ENCODE measurements at places on chromosomes 4 and X.

- no peak for DNase-seq
These were observed 206.5 kb upstream of the ZFP42 start for GRCh38 chr4:187789078-187789477.

- no peak for DNase-seq
These were observed 30.7 kb downstream of the MID1IP1 start for GRCh38 chrX:38831949-38832348.

- no peak for DNase-seq
These were observed 76.8 kb downstream of the CFAP299 start for GRCh38 chr4:80412322-80412721.

GRCh38 chr4:164396439-164396838, 357.5 kb upstream of the SMIM31 start:
- no peak for DNase-seq

- no peak for DNase-seq
These were observed 29.2 kb downstream of the P2RY8 start for GRCh38 chrX:1507511-1508463.

GRCh38 chrX:119990556-119991004, 47.0 kb upstream of the NKAP start:
- DNase-seq: no peak

DNA sequence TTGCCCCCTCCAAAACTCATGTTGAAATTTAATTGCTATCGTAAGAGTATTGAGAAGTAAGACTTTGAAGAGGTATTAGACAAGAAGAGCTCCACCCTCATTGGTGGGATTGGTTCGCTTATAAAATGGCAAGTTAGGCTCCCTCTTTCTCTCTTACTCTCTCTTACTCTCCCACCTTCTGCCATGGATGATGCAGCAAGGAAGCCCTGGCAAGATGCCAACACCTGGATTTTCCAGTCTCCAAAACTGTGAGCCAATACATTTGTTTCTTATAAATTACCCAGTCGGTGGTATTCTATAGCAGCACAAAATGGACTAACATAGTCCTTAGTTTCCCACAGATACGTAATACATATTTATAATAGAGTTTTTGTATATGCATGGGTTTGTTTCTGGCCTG, 119.4 kb downstream of the DDIT4L start:
- no peak for DNase-seq

GRCh38 chr4:182922501-182923284, 5.5 kb upstream of the DCTD start:
- no peak for DNase-seq

DNA sequence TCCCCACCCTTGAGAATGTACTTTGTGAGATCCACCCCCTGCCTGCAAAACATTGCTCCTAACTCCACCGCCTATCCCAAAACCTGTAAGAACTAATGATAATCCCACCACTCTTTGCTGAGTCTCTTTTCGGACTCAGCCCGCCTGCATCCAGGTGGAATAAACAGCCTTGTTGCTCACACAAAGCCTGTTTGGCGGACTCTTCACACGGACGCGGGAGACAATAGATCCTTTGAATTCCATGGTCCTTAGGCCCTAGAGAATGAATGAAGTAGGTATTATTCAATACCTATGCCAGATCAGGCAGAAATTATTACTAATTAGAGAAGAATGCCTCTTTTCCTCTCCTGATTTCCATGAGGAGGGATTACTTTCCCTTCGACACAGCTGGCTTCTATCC, 101.0 kb downstream of the GPAT3 start:
- DNase-seq: no peak

DNA sequence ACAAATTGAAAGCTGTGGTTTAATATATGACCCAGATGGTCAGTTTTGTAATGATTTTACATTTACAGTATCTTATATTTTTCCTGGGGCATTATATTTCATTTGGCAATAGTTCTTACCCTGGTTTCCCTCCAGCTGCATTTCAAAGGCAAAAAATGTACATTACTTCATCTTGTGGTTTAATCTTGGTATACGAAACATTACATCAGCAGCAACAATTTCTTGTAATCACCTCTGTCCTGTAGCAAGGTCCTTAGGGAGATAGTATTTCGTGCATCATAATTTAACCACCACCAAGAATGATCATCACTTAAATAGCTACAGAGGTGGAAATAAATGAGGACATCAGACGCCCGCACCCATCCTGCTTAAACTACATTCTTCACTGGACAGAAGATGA, 48.8 kb downstream of the HS6ST2 start:
- no peak for DNase-seq

DNA sequence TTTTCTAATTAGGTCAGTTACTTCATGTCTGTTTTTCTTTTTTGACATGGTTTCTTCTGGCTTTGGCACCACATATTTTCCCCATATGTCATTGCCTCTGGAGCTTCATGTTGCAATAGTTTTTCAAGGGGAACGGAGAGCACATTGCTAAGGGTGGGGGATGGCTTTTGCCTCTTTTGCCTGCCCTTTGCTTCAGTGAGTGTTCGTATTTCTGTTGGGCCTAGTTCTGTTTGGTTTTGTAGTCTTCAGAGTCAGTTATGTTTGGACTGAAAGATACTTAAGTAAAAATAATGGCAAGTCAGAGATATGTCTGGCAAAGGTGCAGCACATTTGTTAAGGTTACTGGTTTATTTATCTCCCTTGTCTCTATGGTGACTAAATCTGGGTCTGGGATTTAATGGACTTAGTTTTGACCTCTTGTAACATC, 29.1 kb downstream of the FHL1 start:
- DNase-seq: no peak

DNA sequence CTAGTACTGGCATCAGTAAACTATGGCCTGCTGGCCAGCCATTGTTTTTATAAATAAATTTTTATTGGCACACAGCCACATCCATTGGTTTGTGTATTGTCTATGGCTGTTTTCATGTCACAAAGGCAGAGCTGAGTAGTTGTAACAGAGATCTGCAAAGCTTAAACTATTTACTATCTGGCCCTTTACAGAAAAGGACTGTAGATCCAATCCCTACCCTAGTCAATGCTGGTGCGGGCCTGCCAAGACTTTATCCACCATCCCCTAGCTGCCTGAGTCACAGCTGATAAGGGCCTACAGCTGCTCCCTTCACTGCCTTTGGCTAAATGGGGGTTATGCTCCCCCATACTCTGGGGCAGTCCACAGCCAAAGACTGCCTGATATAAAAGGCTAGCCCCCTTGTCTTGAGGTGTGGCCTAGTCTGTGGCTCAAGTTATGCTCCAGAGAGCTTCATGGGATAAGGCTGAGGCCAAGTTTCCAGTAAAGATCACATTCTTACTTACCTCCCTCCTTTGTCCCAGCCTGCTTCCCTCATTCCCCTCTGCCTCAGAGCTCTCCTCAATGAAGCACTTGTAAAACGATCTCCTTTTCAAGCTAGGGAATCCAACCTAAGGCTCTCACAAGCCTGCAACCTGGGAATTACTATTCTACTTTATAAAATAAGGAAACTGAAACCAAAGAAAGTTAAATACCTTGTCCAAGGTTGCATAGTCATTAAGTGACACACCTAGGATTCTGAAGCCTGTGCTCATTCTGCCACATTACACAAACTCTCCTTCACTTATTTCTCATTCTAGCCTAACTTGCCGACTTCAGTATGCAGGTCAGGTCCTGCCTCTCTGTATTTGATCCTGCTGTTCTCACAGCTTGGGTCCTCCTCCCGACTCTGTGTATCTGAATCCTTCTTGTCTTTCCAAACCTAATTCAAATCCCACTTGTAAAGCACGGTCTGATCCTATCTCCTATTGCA, 20.7 kb downstream of the ACE2 start:
- peak; percentile 54 for DNase-seq

- no peak for DNase-seq
These were observed 260.5 kb downstream of the RAPGEF2 start for GRCh38 chr4:159363361-159363760.

GRCh38 chr4:3611778-3612177, 79.6 kb upstream of the LRPAP1 start:
- DNase-seq: no peak

DNA sequence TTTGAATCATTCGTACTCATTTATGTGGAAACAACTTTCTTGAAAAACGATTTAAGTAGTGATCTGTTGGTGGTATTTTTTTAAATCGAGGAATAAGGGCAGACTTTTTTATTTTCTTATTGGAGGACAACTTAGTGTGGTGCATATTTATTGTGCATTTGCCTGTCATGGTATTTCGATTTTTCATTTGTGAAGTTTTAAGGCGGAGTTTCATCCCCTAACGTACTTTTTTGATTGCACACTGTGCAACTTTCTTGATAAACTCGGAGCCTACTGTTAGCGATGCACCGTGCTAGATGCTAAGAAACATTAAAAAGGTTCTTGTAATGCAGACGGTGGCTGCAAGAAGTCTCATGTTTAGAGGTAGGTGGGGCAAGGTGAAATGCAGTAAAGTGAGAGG, 1.4 kb downstream of the ZFX start:
- no peak for DNase-seq

DNA sequence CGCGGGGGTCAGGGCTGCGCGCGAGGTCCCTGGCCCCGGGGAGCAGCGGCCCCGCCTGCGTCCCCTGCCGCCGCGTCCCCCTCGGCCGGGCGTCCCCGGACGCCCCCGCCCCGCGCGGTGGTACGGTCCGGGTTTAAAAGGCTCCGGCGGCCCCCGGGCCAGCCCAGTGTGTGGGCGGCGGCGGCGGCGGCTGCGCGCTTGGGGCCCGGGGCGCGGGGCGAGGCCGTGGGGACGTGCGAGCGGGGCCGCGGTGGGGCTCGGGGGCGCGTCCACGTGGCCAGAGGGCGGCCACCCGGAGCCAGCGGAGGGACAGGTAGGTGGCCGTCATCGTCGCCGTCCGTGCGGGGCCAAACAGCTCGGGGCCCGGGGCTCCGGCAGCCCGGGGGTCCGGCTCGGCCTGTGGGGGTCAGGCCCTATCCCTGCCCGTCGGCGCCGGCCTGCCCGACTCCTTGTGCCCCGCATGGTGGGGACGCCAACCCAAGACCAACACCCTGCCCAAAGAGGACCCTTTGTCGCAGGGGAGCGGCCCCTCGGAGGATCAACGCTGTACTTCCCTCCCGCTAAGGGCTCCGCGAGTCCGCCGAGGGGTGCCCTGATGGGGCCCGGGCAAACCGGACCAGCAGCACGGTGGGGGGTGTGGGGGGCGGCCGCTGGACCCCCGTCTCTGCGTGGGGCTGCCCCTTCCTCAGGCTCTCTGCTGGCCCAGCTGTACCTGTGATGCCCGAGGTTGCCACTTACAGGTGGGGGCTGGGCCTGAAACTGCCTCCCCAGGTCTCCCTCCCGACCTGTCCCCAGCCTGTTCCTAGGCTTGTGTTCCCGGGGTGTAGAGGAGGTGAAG, at the start of gene PLXNA3:
Gene PLXNA3 (plus strand): TSS at position 166 of the 838 bp plus-strand sequence. CDS start 1,903 bp downstream, outside the sequence.
- DNase-seq: peak; percentile 73

- no peak for DNase-seq
These were observed 3.9 kb upstream of the HAUS3 start for GRCh38 chr4:2245787-2246275.

DNA sequence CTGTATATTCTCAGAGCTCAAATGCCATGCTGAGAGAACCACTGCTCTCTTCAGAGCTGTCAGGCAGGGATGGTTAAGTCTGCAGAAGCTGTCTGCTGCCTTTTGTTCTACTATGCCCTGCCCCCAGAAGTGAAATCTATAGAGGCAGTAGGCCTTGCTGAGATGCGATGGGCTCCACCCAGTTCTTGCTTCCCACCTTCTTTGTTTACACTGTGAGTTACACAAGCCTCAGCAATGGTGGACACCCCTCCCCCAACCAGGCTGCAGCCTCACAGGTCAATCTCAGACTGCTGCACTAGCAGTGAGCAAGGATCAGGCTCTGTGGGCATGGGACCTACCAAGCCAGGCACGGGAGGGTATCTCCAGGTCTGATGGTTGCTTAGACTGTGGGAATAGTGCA, 271.6 kb downstream of the CENPC start:
- DNase-seq: no peak

GRCh38 chr4:139191373-139191772, 14.4 kb upstream of the ELF2 start:
- DNase-seq: no peak

DNA sequence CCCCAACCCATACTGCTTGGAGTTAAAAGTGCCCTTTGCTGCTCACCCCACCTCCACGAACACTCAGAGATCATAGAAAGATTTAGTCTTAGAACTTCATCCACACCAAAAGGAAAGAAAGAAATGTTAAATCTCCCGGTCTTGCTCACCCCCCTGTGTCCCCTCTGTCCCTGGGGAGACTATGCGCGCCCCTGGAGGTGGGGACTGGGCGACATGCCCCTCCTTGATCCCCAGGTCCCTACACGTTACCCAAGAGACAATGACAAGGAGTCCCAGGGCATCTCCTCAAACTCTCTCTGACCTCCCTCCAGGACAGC, 620 bp downstream of the ITM2A start:
- DNase-seq: no peak

- DNase-seq: no peak
These were observed 98.6 kb upstream of the PLS3 start for GRCh38 chrX:115462406-115462805.

GRCh38 chr4:162241857-162242256, 78.1 kb upstream of the FSTL5 start:
- no peak for DNase-seq

GRCh38 chr4:44660396-44660795, 9.0 kb upstream of the YIPF7 start:
- DNase-seq: no peak
